ENCODE measurements at places on chromosomes 1 and 21. TPM values are rescaled to one million over a fixed set of nuclear protein-coding genes. Genes with fewer than 3 reads are reported as not detected.

The NPR1 gene
- 2.2 TPM for total RNA-seq

The CR1L gene
- not detected for total RNA-seq

GRCh38 chr21:25400427-25400826 is 206.9 kb downstream of the MRPL39 start:
- no peaks in the 10 kb centered on the region for H3K36me3 ChIP-seq
- H3K4me3 ChIP-seq, result no peak overlapping the region
- no peak overlapping the region for H3K27ac ChIP-seq
- H3K27me3 ChIP-seq, result no peaks in the 10 kb centered on the region

GRCh38 chr1:59690171-59690930 is 124.4 kb upstream of the HOOK1 start:
- no peaks in the 10 kb centered on the region for H3K36me3 ChIP-seq
- H3K27me3 ChIP-seq, result no peaks in the 10 kb centered on the region
- no peak for DNase-seq
- H3K27ac ChIP-seq, result peak overlapping the region; percentile 36
- peaks cover 42% of the 10 kb centered on the region for H3K4me1 ChIP-seq
- no peak overlapping the region for H3K4me3 ChIP-seq

DNA sequence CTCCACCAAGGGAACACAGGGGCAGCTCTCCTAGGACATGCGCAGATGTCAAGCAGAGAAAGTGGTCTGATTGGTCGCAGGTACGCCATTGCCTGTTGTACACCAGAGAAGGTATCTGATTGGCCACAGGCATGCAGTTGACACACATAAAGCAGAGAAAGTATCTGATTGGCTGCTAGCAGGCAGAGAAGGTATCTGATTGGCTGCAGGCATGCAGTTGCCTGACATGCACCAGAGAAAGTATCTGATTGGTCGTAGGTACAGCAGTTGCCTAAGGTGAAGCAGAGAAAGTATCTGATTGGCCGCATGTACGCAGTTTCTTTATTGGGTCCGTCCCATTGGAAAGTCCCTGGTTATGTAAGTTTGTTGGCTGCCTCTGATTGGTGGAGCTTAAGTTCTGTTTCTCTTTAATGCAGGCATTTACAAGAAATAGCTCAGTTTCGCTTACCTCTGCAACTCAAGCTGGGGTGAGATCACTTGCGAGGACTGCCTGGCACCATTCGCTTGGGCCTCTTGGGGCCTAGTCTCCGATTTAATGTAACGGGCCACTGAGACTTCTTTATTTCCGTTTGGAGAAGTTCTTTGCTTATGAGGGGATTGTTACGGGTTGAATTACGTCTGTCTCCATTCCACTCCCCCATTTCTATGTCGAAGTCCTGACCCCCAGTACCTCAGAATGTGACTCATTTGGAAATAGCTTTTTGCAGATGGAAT is 74.2 kb downstream of the SIK1 start:
- H3K36me3 ChIP-seq, result no peaks in the 10 kb centered on the region
- peak overlapping the region; percentile 34 for H3K27ac ChIP-seq
- no peak for DNase-seq
- no peak overlapping the region for H3K4me3 ChIP-seq
- H3K27me3 ChIP-seq, result no peaks in the 10 kb centered on the region

- H3K36me3 ChIP-seq, result no peaks in the 10 kb centered on the region
- peaks cover 8% of the 10 kb centered on the region for H3K27me3 ChIP-seq
- DNase-seq, result no peak
- peaks cover 52% of the 10 kb centered on the region for H3K4me1 ChIP-seq
Measured at GRCh38 chr1:33438364-33439160, 7.7 kb upstream of the PHC2 start.

GRCh38 chr1:175033953-175034352 is 10.7 kb upstream of the MRPS14 start:
- H3K27me3 ChIP-seq, result no peaks in the 10 kb centered on the region
- H3K27ac ChIP-seq, result peak overlapping the region; percentile 30
- no peaks in the 10 kb centered on the region for H3K36me3 ChIP-seq

DNA sequence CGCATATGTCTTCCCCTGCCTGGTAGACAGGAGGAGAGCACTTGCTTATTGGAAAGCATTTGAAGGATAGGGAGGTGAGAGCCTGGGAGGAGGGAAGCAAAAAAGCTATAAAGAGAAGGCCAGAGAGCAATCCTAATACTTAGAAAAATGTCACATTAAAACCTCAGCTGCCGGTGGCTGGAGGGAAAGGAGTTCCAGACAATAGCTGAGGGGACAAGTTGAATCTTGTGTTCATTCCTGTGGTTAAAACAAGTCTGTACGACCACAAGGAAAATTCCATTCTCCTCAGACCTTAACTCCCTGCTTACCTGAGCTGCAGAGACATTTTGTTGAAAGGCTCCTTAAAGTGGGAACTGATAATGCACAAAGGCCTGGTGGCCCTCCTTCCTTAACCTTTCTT is 218.8 kb upstream of the CAMK1G start:
- no peak for DNase-seq
- H3K4me1 ChIP-seq, result peaks cover 11% of the 10 kb centered on the region
- H3K27ac ChIP-seq, result peak overlapping the region; percentile 50
- H3K27me3 ChIP-seq, result peaks cover 4% of the 10 kb centered on the region
- no peak overlapping the region for H3K4me3 ChIP-seq
- H3K36me3 ChIP-seq, result no peaks in the 10 kb centered on the region
